ENCODE measurements at places on chromosomes 11 and 22.

- DNase-seq: peak; percentile 79
These were observed 1513.3 kb downstream of the FAM181B start for GRCh38 chr11:81220146-81220895.

- no peak for DNase-seq
These were observed 151.4 kb downstream of the BLID start for GRCh38 chr11:121964591-121964990.

GRCh38 chr11:27991736-27992135 is 116.2 kb downstream of the KIF18A start:
- no peak for DNase-seq

- DNase-seq: no peak
These were observed 4.8 kb upstream of the PHF21B start for GRCh38 chr22:45014654-45015053.

GRCh38 chr11:64864473-64865285 is 13.7 kb downstream of the EHD1 start:
- peak; percentile 94 for DNase-seq

DNA sequence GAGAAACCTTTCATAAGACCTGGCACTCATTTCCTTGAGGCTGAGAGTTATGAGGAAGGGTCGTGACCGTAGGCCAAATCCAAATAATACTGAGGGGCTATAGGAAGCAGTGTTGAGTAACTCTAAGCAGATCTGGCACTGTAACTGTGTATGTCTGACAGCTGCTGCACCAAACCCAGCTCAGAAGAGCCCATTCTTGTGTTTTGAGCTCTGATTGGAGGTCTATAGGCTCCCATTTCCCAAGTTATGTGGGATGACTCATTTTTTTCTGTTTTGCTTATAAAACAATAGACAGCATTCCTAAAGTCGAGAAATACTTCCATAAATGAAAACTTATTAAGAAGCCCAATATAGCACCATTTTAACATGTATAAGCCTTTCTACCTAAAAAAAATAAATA is 645.8 kb downstream of the DLG2 start:
- no peak for DNase-seq

DNA sequence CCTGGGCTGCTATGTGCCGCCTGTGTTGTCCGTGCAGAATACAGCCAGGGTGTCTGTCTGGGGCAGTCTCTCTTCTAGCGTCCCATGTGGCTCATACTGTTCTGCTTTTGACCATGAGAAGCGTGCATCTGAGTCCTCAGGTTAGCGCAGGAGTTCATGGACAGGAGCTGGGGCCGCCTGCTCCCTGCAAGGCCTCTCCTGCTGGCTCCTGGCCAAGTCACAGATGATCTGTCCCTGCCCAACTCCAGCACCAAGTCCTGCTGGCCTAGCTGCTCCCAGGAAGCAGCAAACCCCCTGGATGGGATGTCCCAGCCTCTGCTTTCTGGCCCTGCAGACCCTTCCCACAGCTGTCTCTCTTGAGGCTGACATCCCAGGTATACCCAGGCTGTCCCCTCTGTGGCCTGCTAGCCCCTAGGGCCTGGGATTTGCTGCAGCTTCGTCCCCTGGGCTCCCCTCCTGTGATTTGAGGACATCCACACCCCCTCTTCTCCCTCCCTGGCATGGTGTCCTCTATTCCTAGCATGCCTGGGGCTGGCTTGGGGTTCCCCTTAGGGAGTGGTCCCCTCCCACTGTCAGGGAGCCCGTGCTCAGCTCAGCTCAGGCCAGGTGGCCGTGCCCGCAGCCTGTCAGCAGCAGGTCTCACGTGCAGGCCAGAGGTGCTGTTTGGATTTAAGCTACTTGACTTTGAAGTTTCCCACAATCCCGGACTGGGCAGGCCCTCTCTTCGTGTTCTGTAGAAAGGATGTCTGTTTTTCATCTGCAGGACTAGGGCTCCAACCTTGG is 17.8 kb downstream of the PRR5 start:
- DNase-seq: peak; percentile 65

- DNase-seq: peak; percentile 36
These were observed 2.0 kb downstream of the IFT27 start for GRCh38 chr22:36773935-36774334.

- no peak for DNase-seq
These were observed 315.9 kb downstream of the CADM1 start for GRCh38 chr11:115188188-115188897.
